ENCODE measurements at places on chromosomes 12 and 14. TPM values are rescaled to one million over a fixed set of nuclear protein-coding genes. Genes with fewer than 3 reads are reported as not detected.

SPTB gene
- not detected for total RNA-seq

KLHDC1 gene
- 2.2 TPM for total RNA-seq

CLEC2B gene
- 9.8 TPM for total RNA-seq

FBXO21 gene
- total RNA-seq = 84.2 TPM

B4GALNT1 gene
- total RNA-seq = 0.08 TPM

DAO gene
- not detected for total RNA-seq

KERA gene
- not detected for total RNA-seq

VTI1B gene
- total RNA-seq = 41.1 TPM

CRY1 gene
- total RNA-seq = 12.3 TPM

KRT86 gene
- not detected for total RNA-seq

RFX4 gene
- total RNA-seq = not detected

EMP1 gene
- total RNA-seq = 190 TPM

JPH4 gene
- under 0.01 TPM for total RNA-seq

BDKRB1 gene
- total RNA-seq = 53.3 TPM

PTPRB gene
- total RNA-seq = 1.7 TPM

PWP1 gene
- total RNA-seq = 62.2 TPM

EML5 gene
- not detected for total RNA-seq

KIF26A gene
- 1.2 TPM for total RNA-seq

CLEC4A gene
- total RNA-seq = not detected

KITLG gene
- 25.2 TPM for total RNA-seq

All from epithelial cell of alveolus of lung (primary cell).